ENCODE measurements at places on chromosomes 5 and 9. TPM values are rescaled to one million over a fixed set of nuclear protein-coding genes. Genes with fewer than 3 reads are reported as not detected.
A peak's percentile ranks its signal among the peaks of the same experiment; 100 is the strongest.

DNA sequence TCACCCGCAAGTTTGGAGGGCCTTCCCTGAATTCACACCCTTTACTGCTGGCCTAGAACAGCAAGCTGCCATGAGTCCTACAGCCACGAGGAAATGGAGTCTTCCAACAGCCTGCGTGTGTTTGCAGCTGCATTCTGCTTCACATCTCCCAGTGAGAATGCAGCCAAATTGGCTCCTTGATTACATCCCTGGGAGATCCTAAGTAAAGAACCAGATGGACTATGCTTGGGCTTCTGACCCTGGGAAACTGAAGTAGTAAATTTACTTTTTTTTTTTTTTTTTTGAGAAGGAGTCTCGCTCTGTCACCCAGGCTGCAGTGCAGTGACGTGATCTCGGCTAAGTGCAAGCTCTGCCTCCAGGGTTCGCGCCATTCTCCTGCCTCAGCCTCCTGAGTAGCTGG lies 617.0 kb upstream of the CDH18 start:
- H3K4me1 ChIP-seq: peaks cover 5% of the 10 kb centered on the region
- H3K4me3 ChIP-seq: no peak overlapping the region
- no peak overlapping the region for H3K27ac ChIP-seq
- H3K27me3 ChIP-seq: no peaks in the 10 kb centered on the region

- DNase-seq: no peak
- peaks cover 39% of the 10 kb centered on the region for H3K36me3 ChIP-seq
- peaks cover 11% of the 10 kb centered on the region for H3K4me1 ChIP-seq
- H3K27me3 ChIP-seq: no peaks in the 10 kb centered on the region
Observed at GRCh38 chr5:143065185-143065965, 295.2 kb downstream of the ARHGAP26 start.

- no peak overlapping the region for H3K27ac ChIP-seq
- H3K36me3 ChIP-seq: no peaks in the 10 kb centered on the region
- DNase-seq: peak; percentile 22
- peaks cover 2% of the 10 kb centered on the region for H3K27me3 ChIP-seq
- peaks cover 2% of the 10 kb centered on the region for H3K4me1 ChIP-seq
- no peak overlapping the region for H3K4me3 ChIP-seq
Observed at GRCh38 chr9:4678679-4679267, 596 bp upstream of the CDC37L1 start.

The FAM153A gene
- total RNA-seq: not detected

The PROB1 gene
- total RNA-seq: 7.3 TPM
